ENCODE measurements at places on chromosomes 2 and 18.

- DNase-seq = peak; percentile 36
Measured at GRCh38 chr2:66433945-66434678, 813 bp upstream of the MEIS1 start.

DNA sequence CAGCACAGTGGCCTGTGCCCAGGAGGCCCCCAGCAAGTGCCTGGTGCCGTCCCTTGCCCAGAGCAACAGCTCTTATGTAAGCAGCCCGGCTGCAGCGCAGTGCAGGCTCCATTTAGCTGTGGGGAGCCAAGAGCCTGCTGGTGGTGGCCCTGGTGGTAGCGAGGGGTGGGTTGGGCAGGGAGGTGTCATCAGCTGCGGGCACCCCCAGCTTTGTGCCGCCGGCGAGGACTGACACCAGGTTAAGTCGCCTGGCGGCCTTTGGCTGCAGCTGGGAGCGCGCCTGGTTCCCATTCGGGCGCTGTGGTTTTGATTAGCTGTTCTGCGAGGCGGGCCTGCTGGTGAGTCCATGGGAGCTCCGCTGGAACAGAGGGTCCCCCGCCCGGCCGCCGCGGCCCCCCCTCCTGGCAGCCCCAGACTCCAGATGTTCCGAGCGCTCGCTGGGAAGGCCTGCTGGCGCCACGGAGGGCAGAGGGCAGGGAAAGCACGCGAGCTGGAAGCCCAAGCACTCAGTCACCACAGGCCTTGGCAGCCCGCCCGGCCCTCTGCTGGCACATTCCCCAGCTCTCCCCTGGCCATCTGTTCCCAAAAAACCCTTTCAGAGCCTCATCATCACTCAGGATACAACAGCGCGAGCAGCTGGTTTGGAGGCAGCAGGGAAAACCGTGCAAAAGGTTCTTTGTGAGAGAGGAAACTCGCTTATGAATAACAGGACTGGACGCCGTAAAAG lies 18.4 kb downstream of the ATOH8 start:
- DNase-seq = no peak

- DNase-seq = no peak
Measured at GRCh38 chr2:49003201-49003600, 151.1 kb downstream of the FSHR start.

DNA sequence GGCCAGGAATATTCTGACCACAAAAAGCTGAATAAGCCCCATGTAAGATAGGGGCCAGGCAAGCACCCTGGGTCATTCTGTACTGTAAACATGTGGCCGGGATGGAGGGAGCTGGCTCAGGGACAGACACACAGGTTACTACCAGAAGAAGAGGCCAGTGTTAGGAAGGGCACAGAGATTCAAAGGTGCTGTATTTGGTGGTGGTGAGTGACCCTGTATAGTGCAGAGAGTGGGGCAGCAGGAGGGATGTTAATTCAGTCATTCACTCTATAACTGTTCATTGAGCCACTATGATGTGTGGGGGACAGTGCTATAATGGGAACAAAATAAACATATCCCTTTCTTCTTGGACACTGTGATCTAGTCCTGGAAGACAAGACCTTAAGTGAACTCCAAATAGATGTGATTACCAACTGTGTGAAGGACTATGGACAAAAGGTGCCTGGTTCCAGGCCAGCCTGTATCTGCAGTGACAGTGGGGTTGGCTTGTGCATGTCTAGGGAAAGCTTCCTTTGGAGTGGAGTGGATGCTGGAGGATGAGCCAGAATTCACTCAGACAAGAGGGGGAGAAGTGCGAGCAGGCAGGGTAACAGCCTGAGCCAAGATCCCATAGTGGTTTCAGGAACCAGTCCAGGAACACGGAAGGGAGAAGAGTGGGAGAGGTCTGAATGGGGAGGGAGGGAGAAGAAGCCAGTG lies 8.3 kb downstream of the MOCOS start:
- no peak for DNase-seq

DNA sequence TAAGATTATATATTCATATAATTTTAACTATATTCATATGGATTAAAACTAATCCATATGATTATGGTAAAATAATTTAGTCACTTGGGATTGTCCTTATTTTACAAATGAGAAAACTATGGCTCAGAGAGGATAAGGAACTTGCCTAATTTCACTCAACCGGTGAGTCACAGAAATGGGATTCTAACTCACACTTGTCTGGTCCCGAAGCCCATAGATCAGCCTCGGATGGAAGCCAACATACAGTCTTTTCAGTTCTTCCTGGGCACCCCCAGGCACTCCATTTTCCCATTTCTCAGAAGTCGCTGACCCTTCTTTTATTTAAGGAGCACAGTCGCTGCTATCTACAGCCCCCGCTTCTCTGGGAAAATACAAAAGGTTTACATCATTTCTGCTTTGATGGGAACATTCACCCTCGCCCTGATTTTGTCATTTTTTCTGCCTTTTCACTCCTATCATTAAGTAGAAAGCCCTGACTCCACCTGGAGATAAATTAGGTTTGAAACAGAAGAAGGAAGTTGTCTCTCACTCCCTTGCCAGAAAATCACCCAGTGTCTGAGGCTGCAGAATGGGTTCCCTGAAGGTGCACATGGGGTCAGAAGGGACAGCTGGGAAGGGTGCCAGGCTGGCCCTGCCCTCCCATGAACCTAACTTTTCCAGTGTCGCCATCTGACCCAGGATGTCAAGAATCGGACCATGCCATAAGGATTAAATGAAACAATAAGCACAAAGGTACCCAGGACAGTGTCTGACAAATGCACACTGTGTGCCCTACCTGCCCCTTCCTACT lies 36.6 kb downstream of the CYP1B1 start:
- no peak for DNase-seq

GRCh38 chr2:215712871-215713790 lies 277.3 kb upstream of the FN1 start:
- DNase-seq = no peak

GRCh38 chr2:41621563-41621962 lies 426.3 kb upstream of the PKDCC start:
- no peak for DNase-seq

DNA sequence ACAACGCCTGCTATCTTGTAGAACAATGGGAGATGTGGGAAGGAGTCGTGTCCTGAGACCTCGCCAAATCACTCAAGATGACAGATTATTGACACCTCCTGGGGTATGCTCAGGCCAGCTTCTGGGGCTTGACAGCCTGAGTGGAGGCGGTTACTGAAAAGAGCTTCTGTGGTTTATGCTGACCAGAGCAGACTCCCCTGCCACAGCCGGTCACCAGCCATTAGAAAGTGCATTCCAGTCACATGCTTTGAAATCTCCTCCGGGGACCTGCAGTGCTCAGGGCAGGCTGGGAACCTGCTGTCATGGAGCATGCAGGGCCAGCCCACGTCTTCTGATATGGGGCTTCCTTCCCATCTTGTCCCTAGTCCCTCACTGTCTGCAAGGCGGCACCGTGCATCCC lies 215.9 kb downstream of the SEPTIN10 start:
- DNase-seq = no peak

DNA sequence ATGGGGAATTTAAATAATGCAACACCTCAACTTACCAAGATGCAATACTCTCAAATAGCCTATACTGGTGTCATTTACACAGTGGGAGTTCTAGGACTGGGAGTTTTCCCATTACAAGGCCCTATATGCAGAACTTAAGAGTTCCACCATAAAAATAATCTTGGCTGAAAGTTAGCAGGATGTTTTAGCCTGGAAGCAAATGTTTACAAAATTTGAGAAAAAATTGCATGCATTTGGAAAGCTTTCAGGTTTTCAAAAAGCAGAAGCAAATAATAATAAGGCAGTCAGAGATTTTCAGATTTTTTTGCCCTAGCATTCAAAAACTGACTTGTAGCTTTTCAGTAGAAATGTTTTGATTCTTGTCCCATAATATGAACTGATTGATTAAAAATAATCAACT lies 397.3 kb downstream of the ARHGAP15 start:
- DNase-seq = no peak

GRCh38 chr18:57803103-57803969 lies at the start of gene ATP8B1:
TSS of gene ATP8B1 (minus strand) at chr18:57803315. CDS start at chr18:57731807, 71,508 bp downstream.
- DNase-seq = peak; percentile 14

- DNase-seq = no peak
Measured at GRCh38 chr18:48164701-48165100, 234.2 kb upstream of the SMAD2 start.

- peak; percentile 46 for DNase-seq
Measured at GRCh38 chr2:22904126-22904684, 480.8 kb upstream of the KLHL29 start.

DNA sequence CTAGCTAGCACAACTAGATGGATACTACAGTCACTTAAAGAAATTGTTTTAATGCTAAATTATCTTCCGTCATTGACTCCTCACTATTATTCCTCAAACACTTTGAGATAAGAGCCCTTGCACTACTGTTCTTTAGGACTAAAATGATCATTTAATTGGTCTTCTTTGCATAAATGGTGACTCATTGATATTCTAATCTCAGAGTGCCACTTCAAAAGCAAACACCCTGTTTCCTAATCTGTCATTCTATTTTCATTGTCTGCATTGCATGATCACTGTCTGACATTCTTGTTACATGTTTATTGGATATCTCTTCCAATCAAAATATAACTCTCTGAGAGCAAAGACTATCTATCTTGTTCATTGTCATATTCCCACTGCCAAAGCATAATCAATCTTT lies 313.9 kb downstream of the EXOC6B start:
- no peak for DNase-seq

DNA sequence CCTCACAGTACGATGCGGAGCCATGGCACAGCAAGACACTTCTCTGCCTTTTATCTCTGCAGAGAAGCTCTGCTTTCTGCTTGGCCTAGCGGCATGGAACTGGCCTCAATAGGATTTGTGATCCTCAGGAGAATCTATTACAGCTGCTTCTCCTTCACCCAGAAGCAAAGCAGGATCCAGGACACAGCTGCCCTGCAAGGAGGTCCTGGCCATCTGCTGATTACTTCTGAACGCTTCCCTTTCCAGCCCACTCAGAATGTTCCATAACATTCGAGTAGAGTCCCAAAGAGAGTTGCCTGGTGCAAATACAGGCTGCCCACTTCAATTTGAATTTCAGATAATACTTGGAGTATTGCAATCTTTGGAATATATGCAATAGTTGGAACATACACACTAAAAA lies 29.2 kb upstream of the KCNS3 start:
- no peak for DNase-seq

DNA sequence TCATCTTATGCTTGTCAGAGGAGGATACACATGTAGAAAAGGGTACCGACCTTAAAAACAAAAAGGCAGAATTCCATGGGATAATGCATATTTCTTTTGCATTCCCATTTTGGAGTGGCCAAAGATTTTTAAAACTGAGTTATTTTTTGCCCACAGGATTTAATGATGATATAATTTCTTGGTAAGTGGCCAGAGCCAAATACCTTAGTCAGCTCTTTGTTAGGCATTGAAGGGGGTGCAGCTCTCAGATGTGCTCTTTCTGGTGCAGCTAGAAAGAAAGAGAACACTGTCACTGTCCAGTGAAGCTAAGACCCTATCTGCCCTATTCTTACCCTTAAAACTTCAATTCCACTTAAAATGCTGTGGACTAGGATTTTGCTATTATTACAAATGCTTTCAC lies 10.8 kb downstream of the COQ10B start:
- DNase-seq = no peak

DNA sequence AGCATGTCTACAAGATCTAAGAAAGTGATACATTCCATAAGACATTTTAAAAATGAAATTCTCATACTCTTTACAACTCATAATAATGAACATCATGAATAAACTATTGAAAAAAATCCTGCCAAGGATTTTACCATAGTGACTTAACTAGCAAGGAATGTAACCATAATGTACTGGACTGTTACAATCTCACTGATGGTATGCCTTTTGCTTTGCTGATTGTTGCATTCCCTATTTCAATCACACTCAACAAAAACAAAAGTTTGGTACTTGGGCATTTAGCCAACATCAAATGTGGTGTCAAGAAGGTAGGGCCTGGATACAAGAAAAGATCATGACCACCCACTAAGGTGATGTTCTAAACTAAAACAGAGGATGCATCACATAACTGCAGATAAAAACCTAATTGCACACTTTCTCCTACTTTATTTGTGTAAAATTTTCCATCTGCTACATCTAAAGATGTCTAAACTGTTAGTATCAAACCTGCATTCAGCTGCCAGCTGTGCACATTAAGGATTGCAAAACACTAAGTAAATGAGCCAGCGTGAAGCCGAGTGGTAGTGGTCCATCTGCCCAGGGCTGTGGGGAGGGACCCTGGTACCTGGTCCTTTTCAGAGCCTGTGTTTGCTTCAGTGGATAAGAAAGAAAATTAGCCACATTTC lies 564.4 kb downstream of the ZEB2 start:
- DNase-seq = no peak

GRCh38 chr18:23194155-23194996 lies 59.1 kb downstream of the CABLES1 start:
- DNase-seq = no peak

GRCh38 chr18:2889761-2890192 lies 43.0 kb downstream of the EMILIN2 start:
- no peak for DNase-seq

GRCh38 chr2:101516823-101517690 lies 42.1 kb upstream of the RFX8 start:
- peak; percentile 60 for DNase-seq

DNA sequence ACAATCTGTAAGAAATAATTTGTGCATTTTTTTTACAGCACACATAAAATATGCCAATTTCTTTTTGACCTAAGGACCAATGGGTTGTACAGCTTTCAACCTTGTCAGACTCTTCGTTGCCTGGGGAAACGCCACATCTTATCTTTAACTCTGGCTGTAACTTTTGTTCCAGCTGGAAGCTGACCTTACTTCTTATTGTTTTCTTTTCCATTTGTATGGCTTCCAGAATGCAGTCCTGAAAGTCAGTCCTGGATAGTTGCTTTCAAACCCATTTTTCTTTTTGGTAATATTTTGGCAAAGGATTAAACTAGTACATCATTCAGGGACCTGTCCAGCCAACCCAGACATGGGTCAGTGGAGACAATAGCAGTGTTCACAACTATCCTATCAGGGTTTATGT lies 686.5 kb upstream of the CDH2 start:
- no peak for DNase-seq

DNA sequence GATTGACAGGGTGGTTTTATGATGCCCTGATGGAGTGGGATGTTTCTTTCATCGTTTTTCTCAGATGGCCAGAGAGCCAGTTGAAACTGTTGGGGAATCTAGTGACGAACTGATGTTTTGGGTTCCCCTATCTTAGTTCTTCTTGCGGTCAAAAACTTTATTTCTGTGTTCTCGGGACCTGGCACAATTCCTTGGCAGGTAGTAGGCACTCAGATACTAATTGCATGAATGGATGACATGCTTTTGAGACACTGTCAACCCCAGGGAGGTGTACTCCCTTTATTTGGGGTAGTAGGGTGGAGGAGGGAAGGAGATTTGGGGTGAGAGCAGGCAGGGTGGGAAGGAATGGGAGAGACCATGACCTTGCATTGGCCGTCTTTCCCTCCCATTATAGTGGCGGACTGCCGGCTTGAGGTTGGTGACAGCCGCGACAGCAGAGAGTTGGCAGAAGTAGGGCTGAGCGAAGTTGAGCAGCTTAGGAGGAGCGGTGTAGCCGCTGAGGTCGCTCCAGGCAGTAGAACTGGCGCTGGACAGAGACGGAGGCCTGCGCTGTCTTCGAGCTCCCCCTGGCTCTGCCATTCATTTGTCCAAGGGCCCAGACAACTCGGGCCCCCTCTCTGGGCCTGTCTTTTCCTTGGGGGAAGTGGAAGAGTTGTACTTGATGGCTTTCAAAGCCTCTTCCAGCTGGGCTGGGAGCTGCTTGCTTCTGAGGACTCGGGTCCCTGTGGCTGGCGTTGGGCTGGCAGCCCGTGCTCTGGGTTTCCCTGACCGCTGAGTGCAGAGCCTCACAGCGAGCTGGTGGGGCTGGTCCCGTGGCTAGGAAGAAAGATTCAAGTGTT lies 2.6 kb downstream of the TET3 start:
- peak; percentile 74 for DNase-seq

Measured in activated CD4-positive, alpha-beta T cell treated with anti-CD3 and anti-CD28 coated beads for 36 hours (primary cell).